Stimulated activated CD4-positive, alpha-beta T cell treated with anti-CD3 and anti-CD28 coated beads, Interleukin-12 subunit alpha, Interleukin-12 subunit beta, amount 100 ng/mL, for 24 hours (primary cell): ENCODE measurements at places on chromosomes 5 and 9.
A peak's percentile ranks its signal among the peaks of the same experiment; 100 is the strongest.

- DNase-seq = no peak
Observed at GRCh38 chr5:174175716-174176268, 130.3 kb downstream of the NSG2 start.

DNA sequence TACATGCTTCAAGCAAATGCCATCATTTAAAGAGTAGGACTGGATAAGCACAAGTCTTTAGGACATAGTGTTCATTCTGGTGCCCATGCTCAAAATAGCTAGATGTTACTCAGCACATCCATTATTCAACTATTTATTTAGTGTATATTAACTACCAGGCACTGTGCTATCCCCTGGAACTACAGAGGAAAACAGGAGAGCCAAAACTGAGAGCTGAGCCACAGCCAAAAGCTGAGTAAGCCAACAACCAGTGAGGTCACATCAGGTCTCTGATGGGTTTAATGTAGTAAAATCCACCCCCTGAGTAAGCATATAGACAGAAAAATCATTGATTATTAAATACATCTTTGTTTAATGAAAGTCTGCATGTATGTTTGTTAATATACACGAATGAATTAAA is 469.3 kb upstream of the DMAC1 start:
- DNase-seq = no peak

- DNase-seq = no peak
Observed at GRCh38 chr9:110131499-110131898, 76.5 kb downstream of the C9orf152 start.

GRCh38 chr5:123844873-123845272 is 332.9 kb downstream of the CSNK1G3 start:
- DNase-seq = no peak

- DNase-seq = no peak
Observed at GRCh38 chr9:123431581-123431980, 75.6 kb downstream of the CRB2 start.

DNA sequence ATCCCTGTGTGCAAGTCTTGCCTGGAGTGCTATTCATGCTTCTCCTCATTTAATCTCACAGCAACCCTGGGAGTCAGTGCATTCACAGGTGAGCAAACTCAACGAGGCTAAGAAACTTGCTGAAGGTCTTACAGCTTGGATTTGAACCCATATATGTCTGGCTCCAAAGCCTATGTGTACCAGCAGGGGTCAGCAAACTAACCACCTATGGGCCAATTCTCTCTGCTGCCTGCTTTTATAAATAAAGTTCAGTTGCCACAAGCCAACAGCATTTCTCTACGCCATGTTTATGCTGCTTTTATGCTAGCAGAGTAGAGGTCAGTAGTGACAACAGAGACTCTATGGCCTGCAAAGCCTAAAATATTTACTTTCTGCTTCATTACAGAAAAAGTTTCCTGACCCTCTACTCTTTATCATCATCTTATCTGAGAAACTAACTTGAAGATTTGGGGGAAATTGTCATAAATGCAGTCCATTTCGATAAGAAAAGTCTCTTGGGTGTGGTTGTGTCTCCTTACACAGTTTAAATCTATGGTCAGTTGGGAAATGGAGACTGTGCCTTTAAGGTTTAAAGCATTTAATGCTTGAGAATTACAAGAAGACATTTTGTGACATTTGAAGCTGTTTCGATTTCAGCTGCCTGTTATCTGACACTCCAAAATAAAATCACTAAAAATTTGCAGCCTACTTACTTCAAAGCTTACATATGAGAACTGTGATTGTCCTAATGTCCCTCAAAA is 137.7 kb downstream of the PRELID2 start:
- no peak for DNase-seq

DNA sequence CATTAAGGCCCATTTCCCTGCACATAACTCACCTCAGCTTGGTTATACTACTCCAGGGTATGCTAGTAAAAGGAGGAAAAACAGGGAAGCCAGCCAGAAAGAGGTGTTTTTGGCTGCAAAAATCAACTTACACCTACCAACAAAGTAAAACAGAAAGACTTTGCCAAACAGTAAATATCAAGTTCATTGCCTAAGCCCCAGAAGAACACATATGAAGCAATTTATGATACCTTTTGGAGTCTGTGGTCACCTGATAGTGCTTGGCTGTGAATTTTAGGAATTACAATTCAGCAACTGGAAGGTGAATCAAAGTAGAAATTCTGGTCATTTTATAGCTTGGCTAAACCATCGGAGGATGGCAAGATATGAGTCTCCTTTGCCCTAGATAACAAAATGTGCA is 463.7 kb upstream of the CLINT1 start:
- DNase-seq = no peak

GRCh38 chr9:113301548-113301947 is 1.6 kb downstream of the RNF183 start:
- DNase-seq = no peak

DNA sequence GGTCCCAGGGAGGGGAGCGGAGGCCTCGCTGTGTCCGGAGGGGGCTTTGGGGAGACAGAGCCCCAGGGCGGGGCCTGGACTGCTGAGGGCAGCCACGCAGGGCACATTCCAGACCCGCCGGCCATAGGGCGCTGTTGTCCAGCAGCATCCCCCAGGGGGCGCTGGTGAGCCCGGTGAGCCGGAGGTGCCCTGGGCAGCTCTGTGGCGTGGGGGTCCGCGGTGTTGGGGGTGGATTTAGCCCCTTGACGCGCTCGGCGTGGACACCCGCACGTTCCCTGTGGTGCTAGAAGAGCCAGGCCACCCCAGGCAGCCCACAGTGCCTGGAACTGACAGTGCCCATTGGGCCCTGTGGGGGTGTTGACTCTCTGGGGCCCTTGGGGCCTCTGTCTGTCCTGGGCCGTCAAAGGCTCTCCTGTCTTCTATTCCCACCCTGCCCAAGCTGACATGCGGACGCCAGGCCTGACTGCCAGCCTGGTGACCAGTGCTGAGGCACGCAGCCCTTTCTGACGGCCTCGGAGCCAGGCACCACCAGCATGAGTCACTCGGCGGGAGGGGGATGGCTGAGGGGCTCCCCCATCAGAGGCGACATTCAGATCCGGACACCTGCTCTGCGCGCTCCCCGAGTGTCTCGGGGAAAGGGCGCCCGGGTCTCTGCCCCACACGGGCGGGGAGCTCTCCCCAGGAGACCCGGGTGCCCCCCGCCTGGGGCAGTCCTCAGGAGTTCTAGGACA is 23.9 kb downstream of the TPPP start:
- DNase-seq = no peak

DNA sequence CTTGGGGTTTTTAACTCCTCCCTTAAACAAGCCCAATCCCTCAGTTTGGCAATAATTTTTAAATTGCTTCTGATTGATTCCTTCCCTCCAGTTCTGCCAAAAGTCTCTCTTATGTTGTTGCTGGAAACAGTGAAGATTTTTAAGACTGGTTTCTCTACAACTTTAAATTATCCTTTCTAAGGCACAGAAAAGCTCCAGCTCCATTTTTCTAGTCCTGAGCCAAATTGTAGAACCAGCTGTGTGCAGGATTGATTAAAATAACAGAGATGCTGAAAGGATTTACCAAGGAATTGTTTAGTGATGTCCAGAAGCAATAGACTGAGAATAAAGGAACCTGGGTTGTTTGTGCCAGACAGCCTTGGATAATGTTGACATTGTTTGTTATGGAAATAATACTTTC is 111.3 kb downstream of the NUDT12 start:
- DNase-seq = no peak

GRCh38 chr9:137406085-137406760 is 16.7 kb downstream of the EXD3 start:
- no peak for DNase-seq

DNA sequence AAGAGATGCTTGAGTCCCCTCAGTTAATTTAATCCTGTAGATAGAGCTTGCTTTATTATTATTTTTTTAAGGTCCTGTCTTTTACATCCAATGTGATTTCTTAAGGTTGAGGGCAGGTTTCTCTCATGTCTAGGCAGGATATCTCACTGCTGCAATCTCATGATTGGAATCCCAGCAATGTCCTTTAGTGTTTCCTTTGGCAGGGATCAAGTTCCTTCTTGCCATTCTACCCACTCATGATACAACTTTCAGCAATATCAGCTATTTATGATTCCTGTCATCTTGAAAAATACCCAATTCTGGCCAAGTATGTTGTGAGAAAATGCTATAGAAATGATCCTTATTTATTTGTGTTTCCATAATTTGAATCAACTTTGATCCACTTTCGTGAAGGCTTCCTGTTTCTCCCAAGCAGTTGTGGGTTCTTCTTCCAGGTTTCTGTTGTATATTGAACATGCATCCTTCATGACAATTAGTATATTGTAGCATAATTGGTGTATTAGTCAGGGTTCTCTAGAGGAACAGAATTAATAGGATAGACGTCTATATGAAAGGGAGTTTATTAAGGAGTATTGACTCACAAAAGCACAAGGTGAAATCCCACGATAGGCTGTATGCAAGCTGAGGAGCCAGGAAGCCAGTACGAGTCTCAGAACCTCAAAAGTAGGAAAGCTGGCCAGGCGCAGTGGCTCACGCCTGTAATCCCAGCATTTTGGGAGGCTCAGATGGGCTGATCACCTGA is 18.4 kb upstream of the VPS13A start:
- no peak for DNase-seq

DNA sequence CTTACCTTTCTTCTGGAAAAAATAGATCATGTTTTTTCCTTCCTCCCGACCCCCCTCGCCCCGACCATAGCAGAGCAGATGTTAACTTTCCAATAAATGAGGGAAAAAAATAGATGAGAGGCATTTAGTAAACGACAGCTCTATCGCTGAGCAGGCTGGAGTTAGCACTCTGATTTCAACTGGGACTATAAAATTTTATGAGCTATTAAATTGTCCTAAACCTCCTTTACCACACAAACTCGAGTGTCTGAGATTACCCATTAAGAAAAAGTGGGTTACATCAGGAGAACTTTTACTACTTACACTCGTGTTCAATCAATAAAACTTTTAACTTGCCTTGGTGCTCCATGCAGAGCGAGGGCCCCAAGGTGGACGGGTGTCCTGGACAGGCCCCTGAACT is 59.8 kb upstream of the RNU6ATAC start:
- no peak for DNase-seq

DNA sequence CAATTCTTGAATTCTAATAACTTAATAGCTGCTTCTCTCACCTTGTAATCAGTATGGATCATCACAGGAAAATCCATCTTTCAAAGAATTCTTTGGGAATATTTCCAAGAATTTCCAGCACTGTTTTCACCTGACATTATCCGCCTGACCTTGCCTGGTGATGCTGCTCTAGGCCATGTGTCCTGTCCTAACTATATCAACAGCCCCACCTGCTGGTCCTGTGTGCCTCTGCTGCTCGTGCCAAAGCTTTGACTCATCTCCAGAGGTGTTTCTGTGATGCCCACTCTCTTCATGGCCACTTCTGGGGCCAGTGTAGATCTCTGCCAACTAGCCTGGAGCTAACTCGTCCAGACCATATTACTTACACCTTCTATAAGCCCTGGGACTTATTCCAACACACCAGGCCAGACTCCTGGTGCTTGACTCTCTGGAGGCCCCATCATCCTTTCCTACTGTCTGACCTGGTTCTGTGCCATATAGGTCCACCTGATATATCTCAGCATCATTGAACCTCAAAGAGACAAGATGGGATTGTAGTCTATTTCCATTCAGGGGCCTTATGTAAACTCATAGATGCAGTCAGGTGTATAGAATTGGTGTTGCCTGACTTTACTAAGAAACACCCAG is 67.5 kb upstream of the CKMT2 start:
- DNase-seq = peak; percentile 38

GRCh38 chr5:151082282-151082902 is 1.6 kb upstream of the TNIP1 start:
- DNase-seq = no peak

DNA sequence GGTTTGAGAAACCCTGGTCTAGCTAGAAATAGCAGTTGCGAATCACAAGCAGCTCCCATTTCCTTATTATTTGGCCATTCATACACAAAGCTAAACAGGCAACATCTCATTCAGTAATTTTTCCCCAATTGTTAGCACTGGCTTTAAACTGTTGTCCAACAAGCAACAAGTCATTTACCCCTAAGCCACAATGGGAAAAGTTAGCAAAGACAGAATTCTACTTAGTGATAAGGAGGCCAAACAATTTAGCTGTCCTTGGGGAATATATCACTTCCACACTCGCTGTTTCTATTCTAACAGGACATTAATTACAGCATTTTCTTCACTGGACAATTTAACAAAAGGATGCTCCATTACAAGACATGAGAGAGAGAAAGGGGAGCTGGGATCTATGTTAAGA is 2.8 kb downstream of the MYO10 start:
- DNase-seq = no peak
